ENCODE measurements at places on chromosomes 5 and 9.

DNA sequence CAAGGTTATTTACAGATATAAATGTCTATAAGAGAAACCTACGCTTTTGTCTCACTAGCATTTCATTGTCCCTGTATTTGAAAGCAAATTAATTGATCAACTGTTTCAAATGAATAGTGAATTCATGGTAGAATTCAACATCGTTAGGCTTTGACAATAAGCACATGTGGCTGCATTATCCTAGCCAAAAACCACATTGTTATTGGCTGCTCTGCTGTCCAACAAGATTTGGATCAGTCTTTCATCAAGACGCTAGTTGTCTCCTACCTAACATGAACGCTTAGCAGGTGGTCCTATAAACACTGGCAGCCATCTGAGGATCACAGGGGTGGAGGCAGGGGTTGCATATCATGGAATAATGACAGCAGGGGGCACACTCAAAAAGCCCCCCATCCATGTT, 455.0 kb downstream of the CTNND2 start:
- no peak for DNase-seq

GRCh38 chr9:88990041-88990728, 1.1 kb upstream of the S1PR3 start:
- no peak for DNase-seq

DNA sequence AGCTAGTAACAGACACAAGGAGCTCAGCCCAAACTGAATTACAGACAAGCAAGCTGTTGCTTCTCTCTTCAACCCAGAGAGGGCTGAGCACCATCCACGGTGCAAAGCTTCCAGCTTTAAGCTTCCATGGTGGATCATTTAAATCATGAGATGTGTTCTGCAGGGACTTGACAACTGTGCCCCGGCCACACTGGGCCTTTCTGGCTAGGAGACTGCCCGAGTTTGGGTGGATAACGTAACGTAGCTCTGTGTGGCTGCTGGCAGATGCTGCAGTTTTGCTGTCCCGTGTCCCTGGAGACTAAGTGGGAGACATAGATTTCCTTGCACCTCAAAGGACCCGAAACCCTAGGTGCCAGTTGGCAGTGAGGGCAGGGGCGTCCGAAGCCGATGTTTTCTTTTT, 234.0 kb downstream of the IRX2 start:
- no peak for DNase-seq

DNA sequence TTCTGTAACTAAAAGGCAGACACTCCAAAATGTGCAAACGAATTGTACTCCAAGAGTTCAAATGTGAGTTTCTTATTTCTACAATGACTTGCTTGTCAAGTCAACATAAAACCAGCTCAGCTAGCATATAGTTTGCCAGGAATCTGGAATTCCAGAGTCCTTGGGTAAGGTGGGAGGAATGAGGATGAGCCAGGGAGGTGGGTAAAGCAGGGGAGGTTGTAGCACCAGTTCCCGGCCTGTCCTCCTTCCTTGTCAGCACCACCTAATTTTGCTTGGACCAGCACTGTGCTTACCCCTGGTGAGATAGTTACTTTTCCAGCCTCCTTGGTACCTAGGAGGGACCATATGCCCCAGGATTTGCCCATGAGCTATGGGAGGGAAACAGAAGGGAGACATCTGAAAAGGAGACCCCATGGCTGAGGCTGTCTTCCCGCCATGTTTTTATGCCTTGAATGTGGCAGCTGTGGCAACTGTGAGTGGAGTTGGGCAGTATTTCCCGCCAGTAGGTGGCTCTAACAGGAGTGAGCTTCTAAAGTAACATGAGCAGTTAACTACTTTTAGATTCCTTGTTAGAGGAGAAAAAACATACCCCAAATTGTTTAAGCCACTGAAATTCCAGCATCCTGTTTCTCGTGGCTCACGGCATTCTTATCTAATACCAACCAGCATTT, 302.5 kb downstream of the TENT4A start:
- DNase-seq: no peak

- no peak for DNase-seq
These were observed 22.1 kb downstream of the SARDH start for GRCh38 chr9:133715866-133716563.

GRCh38 chr9:111890334-111890733, 6.3 kb upstream of the UGCG start:
- DNase-seq: no peak

- DNase-seq: no peak
These were observed 115.6 kb downstream of the TRPM6 start for GRCh38 chr9:74772121-74772520.

All from effector memory CD8-positive, alpha-beta T cell (primary cell).